ENCODE measurements at places on chromosomes 7 and 10. TPM values are rescaled to one million over a fixed set of nuclear protein-coding genes. Genes with fewer than 3 reads are reported as not detected.

TUBB8 gene
- 0.59 TPM for total RNA-seq

GNG11 gene
- total RNA-seq, result 4.4 TPM

EPO gene
- total RNA-seq, result 0.30 TPM

AKR1C2 gene
- total RNA-seq, result 1,997 TPM

PNLIPRP3 gene
- not detected for total RNA-seq

KIAA1549 gene
- 20.2 TPM for total RNA-seq

HPS1 gene
- total RNA-seq, result 47.0 TPM

DRGX gene
- not detected for total RNA-seq

UNCX gene
- total RNA-seq, result not detected

C10orf67 gene
- total RNA-seq, result 1.3 TPM

HOXA7 gene
- not detected for total RNA-seq

- DNase-seq, result no peak
These were observed 9.9 kb downstream of the PRR15 start for GRCh38 chr7:29573567-29573966.

GRCh38 chr10:103493916-103494877, 692 bp downstream of the NEURL1 start:
- DNase-seq, result peak; percentile 16

GRCh38 chr10:24777196-24777595, 53.5 kb upstream of the ARHGAP21 start:
- no peak for DNase-seq

DNA sequence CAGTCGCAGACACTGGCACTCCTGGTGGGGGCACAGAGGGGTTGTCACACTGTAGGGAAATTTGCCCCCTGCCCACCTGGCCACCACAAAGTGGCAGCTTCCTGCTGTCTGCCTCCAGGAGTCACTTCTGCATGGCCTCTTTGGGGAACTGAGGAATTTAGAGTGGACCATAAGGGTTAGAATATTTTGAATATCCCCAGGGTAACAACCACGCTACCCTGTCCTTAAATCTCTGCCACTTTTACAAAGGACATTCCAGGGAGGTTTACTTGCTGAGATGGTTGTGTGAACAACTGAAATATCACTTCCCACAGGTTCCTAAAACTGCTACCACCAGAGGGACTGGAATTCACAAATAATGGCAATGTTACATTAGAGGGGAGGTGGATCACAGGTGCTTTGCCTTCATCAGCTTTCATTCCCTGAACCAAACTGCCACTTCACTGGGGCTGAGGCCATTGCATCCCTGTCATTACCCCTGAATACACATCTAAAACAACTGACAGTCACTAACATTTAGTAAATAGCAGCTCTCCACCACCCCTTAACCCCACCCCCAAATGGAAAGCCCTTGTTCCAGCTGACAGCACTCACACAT, 88.1 kb upstream of the IFRD1 start:
- DNase-seq, result no peak

DNA sequence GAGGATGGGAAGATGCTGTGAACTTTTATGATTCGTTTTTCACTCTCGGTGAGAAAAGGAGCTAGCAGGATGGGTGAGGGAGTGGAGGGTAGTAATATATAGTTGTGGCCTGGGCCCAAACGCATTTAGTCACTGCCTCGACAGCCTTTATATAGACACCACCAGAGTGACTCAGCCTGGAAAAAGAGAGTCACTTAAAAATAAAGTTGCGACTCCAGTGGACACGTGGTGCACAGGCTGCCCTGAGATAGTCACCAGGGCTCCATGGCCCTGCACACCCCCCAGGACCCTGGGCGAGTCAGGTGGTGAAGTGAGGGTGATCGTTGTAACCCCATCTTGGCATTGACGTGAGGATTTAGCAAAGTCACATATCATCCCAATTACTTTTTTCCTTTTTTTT, 106.7 kb downstream of the CUX1 start:
- no peak for DNase-seq

DNA sequence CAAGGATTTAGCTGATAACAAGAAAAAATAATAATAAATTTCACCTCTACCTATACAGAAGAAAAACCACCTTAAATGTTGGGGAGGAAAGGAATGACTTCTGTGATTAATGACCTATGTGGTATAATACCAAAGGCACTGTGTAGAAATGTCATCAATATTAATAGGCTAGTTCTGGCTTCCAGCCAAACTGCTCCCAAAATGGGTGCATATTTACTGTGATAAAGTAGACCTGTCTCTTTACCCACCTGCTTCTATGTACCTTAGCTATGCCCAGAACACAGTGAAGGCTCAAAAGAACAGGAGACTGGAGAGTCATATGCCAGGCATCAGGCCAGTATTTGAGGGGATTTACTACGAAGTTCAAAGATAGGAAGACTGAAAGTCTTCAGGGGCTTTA, 76.0 kb downstream of the ATE1 start:
- no peak for DNase-seq

DNA sequence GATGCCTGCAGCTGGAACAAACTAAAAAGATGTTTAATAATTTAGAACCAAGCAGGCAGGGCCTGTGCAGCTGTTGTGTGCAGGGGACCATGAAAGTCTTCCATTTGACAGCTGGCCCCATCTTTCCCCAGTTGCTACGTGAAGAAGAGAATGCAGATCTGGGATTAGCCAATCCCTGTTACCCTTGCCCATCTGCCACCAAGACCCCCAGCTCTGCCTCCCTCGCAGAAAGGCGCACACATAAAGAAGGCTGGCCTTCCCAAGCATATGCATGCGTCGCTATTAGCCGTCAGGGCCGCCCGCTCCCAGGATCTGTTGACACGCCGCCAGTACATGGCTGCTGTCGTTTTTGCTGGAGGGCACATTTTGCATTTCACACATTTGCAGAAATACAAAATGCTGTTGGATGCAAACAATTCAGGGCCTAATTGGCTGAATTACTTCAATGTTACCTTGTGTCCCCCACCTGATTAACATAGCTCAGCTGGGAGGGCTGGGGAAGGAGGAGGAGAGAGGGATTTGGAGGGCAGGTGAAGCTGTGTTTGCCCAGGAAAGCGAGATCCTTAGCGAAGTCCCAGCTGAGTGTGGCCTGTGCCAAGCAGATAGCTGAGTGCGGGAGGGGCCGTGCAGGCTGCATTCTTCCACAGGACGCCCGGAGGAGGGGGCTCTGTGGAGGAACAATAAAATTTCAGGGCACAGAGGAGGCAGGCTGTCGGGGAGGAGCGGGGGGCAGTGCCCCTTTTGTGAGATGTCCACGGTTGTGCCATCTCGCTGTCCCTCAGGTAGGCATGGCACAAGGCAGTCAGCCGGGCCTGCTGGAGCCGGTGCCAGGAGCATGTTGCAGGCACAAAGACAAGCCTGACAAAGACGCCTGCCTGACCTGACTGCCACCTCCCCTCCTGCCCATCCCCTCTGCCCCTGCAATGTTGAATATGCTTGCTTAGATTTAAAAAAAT, 443.0 kb upstream of the MKI67 start:
- DNase-seq, result no peak

DNA sequence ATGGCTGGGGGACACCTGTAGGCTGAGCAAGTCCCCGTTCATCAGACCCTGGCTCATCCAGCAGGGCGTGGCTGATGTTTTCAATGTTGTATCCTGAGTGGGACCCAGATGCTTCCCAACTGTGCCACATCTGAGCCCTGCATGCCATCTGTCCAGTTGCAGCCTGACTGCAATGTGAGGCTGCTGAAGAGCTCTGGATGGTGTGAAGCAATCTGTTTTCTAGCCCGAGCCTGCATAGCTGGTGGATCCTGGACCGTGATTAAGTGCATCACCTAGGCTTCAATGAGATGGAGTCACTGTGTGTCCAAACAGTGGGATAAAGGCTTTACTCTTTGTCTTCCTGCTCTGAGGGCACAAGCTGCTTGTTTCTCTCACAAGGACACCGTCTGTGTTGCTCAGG, 99.8 kb downstream of the TCF7L2 start:
- no peak for DNase-seq

- DNase-seq, result no peak
These were observed 2.4 kb downstream of the PAPSS2 start for GRCh38 chr10:87661861-87662785.

DNA sequence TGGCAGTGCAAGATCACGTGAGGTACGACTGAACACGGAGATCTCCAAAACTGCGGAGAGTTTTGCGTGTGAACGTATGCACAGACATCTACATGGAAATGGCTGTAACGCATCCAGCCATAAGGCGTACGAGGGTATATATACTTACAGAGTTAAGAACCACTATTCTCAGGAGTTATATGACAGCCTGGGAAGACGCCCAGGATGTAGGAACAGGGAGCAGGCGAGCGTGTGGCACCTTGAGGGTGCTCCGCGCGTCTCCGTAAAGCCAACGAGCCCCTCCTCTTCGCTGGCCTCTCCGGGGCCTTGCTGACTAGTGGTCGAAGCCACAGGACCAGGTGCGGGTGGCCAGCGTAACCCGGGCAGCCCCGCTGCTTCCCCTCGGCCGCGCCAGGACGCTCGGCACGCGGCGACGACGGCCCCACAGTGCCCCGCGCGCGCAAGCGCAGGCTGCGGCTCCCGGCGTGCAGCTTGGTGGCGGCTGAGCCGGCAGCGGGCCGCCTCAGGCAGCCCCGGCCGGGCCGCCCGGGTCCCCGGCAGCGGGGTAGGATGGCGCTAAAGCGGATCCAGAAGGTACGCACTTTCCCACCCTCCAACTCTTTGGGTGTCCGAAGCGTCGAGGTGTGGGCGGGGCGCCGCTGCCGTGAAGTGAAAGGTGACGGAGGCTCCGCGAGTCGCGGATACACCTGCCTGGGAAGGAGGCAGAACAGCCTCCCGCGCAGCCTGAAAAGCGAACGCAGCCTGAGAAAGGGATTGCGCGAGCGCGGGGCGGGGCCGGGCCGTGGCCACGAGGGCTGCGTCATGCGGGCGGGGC, at the start of gene UBE2D4:
UBE2D4 (plus strand) TSS at position 453 of the 814 bp plus-strand sequence; CDS start at position 550, 97 bp downstream.
- DNase-seq, result peak; percentile 87

GRCh38 chr10:122173337-122173736, 97.8 kb upstream of the BTBD16 start:
- DNase-seq, result no peak

GRCh38 chr7:132782777-132783640, 206.7 kb upstream of the PLXNA4 start:
- DNase-seq, result no peak

DNA sequence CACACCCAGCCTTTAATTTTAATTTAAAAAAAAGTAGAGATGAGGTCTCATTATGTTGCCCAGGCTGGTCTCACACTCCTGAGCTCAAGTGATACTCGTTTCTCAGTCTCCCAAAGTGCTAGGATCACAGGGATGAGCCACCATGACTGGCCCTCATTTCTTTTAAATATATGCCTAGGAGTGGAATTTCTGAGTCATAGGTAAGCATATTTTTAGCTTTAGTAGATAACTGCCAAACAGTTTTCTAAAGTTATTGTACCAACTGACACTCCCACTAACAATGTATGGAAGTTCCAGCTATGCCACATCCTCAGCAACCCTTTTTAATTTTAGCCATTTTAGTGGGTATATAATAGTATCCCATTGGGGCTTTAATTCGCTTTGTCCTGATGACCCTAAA, 13.8 kb upstream of the PPIF start:
- DNase-seq, result peak; percentile 76

- DNase-seq, result no peak
These were observed 120.4 kb downstream of the PKD1L1 start for GRCh38 chr7:47827871-47828270.

DNA sequence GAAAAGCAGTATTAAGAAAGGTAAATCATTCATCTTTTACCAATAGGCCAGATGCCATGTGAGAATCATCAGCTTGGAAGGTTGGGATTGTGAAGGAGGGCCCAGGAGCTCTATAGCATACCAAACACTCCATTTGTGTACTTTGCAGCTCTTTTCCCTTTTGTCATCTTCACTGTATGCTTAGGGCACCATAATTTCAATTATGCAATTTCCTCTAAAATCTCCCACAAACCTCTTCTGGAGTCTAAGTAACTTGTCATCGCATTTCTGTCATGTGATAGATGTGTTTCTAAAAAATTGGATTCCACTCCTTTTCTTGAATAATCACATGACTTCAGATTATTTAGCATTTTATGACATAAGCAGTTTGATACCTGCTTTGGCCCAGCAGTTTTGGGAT, 17.9 kb downstream of the RPP30 start:
- DNase-seq, result no peak

DNA sequence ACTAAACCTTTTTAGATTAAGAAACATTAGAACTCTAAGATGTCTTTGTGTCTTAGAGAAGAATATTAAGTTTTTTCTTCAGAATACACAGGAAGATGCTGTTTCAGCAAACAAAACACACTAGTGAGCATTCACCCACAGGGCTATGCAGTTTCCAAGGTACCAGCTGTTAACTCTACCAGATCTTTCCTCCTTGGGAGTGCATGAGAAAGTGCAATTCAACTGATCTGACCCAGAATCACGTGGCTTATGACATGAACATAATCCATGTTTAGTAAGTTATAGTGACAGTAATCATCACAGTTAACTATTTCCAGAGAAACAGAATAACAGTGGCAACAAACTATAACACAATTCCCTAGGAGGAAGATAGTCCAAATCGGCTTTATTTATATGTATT, 270.7 kb downstream of the CACNA2D1 start:
- no peak for DNase-seq

DNA sequence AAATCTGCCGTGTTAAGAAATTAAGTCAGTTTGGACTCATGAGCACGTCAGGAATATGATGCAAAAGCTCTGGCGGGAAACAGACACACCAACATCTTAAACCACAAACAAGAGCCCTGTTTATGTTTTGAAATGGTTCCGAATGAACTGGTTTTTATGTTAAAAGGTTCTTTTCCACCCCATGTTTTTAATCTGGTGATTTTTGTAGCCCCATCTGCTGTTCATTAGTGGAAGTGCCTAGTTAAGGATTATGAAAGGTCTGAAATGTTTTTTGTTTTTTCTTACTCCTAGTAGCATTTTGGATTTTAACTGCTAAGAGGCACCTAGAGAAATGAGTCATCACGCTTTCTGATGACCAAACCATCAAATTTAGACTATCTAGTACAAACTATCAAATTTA, 404.1 kb upstream of the MKI67 start:
- DNase-seq, result no peak

- no peak for DNase-seq
These were observed 14.8 kb upstream of the EEPD1 start for GRCh38 chr7:36138209-36138608.

GRCh38 chr10:42951486-42952251, 125.2 kb upstream of the RET start:
- peak; percentile 35 for DNase-seq

DNA sequence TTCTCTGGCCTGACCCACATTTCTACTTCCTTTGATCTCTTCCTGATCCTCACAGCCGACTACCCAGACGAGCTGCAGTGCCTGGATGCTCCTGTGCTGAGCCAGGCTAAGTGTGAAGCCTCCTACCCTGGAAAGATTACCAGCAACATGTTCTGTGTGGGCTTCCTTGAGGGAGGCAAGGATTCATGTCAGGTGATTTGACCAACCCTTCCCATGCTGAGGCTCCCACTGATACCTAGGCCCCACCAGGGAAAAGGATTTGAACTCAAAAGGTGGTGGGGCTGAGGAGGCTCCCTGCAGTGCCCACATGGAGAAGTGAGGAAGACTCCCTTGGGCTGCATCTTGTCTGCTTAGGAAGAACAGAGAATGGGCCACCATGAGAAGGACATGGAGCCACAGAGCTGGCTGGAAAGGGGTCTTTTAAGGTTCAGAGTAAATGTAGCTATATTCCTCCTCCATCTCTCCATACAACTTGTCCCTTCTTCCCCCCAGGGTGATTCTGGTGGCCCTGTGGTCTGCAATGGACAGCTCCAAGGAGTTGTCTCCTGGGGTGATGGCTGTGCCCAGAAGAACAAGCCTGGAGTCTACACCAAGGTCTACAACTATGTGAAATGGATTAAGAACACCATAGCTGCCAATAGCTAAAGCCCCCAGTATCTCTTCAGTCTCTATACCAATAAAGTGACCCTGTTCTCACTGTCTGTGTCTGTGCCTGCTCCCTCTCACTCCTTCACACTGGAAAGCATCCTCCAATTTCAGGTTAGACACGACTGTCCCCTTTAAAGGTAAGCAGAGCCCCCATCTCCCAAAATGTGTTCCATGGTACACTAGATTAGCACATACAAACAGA, 3.3 kb downstream of the PRSS1 start:
- DNase-seq, result no peak
